ENCODE measurements at places on chromosomes 3 and 15.

GRCh38 chr3:172285844-172286243, 162.4 kb downstream of the GHSR start:
- no peak for DNase-seq

DNA sequence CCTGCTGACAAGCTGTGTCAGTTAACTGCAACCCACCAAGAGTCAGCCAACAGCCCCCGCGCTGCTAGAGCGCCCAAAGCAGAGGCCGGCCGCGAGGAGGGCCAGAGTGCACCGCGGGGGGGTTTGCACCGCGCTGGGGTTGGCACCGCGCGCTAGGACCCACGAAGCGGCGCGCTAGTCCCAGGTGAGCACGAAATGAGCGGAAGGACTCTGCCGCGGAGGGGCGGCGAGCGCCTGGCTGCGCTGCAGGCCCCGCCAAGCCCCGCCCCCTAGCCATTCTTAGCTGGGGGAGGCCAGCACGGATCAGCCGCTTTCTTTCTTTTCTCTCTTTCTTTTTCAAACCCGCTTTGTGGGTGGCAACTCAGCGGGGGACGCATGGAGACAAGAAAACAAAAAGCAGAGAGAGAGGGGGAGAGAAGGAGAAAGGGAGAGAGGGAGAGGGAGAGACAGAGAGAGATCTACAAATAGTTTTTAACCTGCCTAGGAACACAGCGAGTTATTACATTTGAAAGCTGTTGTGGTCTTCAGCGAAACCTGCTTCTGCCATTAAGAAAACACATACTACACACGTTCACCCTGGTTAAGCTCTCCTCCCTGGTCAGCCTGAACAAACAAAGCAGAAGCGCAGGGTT, 6.9 kb upstream of the FOXB1 start:
- no peak for DNase-seq

DNA sequence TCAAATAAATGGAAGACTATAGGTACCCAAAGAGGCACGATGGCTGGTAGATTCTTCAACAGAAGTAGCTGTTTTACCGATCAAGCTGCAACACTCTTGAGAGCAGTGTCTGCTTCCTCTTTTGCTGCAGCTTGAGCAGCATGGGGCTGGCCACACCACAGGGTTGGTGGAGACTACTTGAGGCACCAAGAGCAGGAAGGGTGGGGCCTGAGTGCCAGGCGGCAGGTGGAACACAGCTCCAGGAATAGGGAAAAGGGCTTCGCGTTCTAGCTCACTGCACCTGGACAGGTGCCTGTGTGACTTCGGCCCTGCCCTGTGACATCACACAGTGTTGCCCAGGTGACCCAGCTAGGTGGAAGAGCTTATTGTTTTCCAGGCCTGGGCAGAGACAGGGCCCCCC, at the start of gene CCDC33:
Gene CCDC33 (plus strand): TSS at position 365 of the 400 bp plus-strand sequence. CDS start 394 bp downstream, outside the sequence.
- peak; percentile 13 for DNase-seq

DNA sequence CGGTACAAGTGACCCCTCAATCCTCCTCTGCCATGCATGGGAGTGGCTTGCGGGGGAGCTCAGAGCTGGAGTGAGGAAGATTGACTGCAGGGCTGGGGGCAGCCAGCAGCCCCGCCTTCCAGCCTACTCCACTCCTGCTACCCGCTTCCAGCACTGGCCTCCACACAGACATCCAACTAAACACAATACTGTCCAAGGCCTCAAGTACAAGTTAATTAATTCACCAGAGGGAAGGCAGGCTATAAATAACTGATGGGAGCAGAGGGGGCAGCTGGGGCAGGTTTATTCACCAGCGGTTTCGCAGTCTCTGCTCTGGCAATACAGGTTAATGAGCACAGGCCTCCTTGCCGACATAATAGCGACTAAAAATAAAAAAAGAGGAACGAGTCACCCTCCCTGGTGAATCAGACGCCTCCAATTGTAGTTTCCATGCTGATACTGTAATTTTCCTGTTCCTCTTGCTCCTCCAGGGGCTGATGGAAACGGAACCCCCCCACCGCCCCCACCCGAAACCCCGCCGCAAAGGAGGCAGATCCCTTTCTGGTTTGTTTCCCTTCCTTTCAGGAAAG, 166.4 kb upstream of the TLE3 start:
- peak; percentile 94 for DNase-seq

- no peak for DNase-seq
These were observed 25.2 kb upstream of the NSMCE3 start for GRCh38 chr15:29294732-29295325.

DNA sequence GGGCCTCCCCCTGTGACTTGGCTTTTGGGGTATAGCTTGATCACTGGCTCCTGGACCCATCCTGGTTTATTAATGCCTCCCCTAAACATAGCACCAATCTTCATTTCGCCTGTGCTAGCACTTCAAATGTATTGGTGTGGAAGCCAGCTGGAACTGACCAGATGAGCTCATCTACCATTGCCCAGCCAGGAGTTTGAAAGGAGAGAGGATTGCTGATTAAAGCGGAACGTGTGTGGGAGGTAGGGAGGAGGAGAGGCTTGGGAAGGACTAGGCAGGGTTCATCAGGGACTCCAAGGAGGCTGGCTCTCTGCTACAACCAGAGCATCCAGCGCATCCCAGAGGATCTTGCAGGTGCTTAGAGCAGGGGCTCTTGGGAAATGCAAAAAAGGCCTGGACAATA, 34.4 kb upstream of the TLE3 start:
- no peak for DNase-seq

GRCh38 chr15:98178861-98179260, 218.4 kb downstream of the ARRDC4 start:
- no peak for DNase-seq

DNA sequence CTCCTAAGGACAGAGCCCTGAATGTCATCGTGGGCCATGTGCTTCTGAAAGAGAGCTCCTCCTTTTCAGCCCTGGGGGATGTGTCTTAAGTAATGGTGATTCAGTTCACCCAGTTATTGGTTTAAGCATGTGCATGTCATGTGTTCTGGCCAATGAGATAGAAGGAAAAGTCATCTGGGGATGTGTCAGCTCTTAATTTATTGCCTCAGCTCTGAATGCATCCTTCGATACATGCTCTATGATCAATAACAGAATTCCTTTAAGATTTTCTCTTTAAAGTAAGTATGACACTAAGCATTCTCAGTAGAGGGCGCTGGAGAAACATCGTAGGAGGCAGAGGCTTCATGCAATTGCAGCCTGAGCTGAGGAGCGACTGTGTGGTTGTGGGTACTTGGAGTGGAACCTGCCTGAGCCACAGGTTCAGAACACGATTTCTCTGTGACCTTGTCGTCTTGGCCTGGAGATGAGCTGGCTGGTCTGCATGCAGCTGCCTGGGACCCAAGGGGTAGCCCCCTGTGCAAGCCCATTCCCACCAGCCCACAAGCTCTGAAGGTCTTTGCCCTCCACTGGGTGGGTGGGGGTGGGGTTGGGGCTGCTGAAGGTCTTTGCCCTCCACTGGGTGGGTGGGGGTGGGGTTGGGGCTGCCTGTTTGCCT, 69.5 kb downstream of the C3orf38 start:
- DNase-seq = no peak

- no peak for DNase-seq
These were observed 53.4 kb upstream of the NEO1 start for GRCh38 chr15:72998681-72999466.

DNA sequence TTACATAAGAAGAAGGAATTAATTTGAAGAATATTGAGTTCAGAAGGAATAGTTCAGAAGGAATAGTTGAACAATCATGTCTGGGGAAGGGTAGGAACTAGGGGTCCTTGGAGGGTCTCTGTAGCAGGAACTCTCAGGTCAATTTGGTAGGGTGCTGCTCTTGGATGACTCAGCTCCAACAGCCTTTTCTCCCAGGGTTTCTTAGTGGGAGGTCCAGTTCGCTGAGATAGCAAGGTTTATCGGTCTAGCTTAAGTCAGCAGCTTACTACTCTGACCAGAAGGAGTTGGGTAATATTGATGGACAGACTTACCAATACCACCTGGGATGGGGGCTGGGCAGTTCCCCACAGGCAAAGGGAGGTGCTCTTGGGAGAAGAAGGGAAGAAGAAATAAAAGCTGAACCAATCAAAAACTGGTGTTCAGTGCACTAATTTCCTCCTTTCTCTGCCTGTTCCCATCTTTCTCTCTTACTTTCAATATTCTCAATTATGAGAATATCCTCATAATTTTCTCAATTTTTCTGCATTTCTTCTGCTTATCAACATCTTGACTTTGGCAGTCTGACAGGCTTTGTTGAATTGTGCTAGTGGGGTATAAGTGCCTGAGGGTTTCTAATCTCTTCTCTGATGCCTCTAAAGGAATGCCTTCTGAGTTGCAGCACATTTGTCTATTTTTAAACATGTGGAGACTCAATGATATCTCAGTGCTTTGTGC, 14.4 kb upstream of the MITF start:
- no peak for DNase-seq

DNA sequence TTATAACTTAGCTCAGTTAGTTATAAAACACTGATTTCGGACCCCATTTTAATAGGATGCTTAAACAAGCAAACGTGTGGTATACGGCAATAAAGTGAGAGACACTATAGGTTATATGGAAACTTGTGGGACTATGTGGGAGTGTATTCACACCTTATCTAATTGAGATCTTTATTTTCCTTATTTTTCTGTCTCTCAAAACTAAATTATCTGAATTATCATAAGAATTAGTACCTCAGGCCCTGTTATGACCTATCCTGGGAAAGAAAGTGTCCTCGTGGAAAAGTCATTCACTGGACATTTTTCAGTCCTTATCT, 14.4 kb downstream of the WWTR1 start:
- no peak for DNase-seq

GRCh38 chr15:80596521-80596976, 98.6 kb upstream of the ABHD17C start:
- no peak for DNase-seq

- DNase-seq = no peak
These were observed 287.6 kb upstream of the ICE2 start for GRCh38 chr15:60766391-60767128.

- no peak for DNase-seq
These were observed 60.9 kb upstream of the DCBLD2 start for GRCh38 chr3:98962189-98962930.

DNA sequence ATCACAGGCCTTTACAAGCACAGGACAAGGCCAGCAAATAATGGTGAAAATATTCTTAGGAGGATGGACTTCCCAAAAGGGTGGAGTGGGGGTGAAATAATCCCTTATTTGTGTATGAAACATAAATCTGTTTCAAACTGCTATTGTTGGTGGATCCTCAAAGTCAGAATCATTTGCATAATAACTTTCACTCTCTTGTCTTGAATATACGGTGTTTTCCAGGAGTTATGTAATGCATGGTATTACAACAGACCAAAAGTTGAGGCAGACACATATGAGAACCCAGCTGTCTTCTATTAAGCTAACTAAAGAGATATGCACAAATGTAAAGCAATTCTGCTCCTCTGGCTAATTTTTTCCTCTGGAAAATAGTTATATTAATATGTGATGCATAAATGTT, 57.7 kb downstream of the PRTG start:
- peak; percentile 44 for DNase-seq

DNA sequence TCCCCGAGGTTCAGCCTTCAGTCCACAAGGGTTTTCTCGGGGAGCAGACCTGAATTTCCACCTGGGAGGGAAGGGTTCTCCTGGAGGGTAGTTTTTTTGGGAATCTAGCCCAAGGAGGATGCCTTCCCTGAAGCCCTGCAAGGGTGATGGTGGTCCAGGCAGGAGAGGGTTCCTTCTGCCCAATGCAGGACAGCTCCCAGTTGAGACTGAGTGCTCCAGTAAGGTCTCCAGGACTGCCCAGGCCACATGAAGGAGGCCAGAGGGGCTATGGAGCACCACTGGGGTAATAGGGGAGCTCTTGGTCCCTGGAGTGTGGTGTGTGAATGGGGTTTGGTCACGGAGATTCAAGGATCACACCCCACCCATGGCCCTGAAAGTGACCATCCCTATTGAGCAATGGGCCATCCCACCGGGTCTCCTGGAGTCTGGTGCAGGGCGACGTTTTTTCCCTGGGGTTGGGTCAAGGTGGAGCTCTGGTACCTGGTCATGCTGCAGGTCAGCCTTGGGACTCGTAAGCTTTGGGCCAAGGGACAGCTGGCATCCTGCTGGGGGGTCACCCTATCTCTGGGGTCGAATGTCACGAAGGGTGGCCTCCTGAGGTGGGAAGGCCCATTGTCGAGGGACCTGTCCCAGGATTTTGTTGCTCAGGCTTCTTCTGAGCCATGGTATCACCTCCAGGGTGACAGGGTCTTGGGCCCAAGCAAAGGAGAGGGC, 196.5 kb downstream of the UBE3A start:
- DNase-seq = no peak

DNA sequence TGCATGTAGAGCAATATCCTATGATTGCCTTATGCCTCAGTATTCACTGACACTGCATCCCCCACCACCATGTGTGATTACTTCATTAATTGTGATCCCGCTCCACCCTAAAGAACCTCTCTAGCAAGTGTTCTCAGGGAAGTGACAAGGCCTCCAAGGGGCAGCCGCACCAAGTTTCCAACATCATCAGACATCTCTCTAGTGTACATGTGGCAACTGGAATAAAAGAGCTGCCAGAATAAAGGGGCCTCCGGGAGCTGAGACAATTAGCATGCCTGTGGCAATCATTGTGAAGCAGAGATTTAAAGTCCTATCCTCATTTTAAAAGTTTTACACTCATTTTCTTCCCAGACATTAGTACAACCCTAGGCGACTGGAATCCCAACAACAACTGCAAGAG, 902.1 kb upstream of the SEMA6D start:
- no peak for DNase-seq

GRCh38 chr3:69079269-69080159, 651 bp downstream of the UBA3 start:
- no peak for DNase-seq

- DNase-seq = no peak
These were observed 14.8 kb downstream of the FYCO1 start for GRCh38 chr3:45980819-45981218.

- DNase-seq = no peak
These were observed 104.5 kb downstream of the ADCY5 start for GRCh38 chr3:123344175-123344906.

GRCh38 chr15:82532383-82532990, 7.8 kb downstream of the RPS17 start:
- no peak for DNase-seq

DNA sequence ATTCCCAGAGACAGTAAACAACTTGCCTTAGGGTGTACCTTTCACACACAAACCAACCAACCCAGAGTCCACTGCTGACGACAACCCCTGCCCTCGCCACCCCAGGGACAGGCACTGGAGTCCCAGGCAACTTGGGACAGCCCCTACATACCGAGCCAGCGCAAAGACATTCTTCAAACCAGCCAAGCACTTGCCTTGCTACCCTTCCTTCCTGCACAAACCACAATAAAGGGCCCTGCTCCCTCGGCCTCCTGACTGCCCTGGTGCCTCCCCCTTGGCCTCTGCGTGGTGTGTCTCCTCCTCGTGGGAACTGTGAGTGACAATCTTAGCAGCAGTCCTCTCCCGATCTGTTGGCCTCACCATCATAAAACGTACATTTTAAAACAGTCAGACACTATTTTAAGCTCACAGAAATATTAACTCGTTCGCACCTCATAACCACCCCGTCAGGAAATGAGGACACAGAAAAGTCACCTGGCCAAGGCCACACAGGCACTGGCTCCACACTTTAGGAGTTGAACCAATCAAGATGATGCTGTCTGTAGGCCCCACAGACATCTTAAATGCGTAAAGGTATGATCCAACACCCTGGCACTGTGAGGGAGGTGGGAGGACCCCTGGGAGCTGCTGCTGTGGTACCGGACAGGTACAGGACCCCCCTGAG, 113.8 kb downstream of the ADCY5 start:
- no peak for DNase-seq

GRCh38 chr15:41429003-41429890, 12.4 kb downstream of the RTF1 start:
- no peak for DNase-seq
